Left lobe of liver (tissue), 2 donors: ENCODE measurements at places on chromosomes 7 and 10.

GRCh38 chr10:683448-684071 is 5.9 kb downstream of the DIP2C start:
- DNase-seq = no peak

GRCh38 chr7:44964831-44965440 is 13.9 kb downstream of the MYO1G start:
- DNase-seq = peak; percentile 38

GRCh38 chr7:90594751-90595317 is 1.3 kb upstream of the CDK14 start:
- DNase-seq = no peak

- DNase-seq = no peak
Measured at GRCh38 chr7:130821864-130822263, 87.9 kb upstream of the KLF14 start.

- no peak for DNase-seq
Measured at GRCh38 chr10:133559216-133559615, 6.2 kb downstream of the SYCE1 start.

DNA sequence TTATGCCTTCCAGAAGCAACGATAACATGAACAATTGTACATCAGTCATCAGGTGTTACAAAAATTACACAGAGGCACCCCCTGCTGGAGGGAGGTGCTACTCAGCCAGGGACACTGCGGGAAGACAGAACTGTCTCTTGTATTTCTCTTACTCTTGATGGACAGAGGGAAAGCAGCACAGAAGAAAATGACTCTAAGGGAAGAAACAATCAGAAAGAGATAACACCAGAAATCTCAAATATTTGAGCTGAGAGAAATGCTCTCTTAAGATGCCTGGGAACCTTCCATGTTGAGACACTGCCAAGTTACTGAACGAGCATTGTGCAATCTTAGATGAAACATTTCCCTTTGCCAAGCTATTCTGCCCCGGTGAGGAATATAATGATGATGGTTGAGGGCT is 227.6 kb upstream of the NPSR1 start:
- no peak for DNase-seq

GRCh38 chr10:13706175-13706574 is 119.4 kb downstream of the PRPF18 start:
- no peak for DNase-seq

GRCh38 chr7:36521911-36522310 is 132.2 kb downstream of the ANLN start:
- no peak for DNase-seq

DNA sequence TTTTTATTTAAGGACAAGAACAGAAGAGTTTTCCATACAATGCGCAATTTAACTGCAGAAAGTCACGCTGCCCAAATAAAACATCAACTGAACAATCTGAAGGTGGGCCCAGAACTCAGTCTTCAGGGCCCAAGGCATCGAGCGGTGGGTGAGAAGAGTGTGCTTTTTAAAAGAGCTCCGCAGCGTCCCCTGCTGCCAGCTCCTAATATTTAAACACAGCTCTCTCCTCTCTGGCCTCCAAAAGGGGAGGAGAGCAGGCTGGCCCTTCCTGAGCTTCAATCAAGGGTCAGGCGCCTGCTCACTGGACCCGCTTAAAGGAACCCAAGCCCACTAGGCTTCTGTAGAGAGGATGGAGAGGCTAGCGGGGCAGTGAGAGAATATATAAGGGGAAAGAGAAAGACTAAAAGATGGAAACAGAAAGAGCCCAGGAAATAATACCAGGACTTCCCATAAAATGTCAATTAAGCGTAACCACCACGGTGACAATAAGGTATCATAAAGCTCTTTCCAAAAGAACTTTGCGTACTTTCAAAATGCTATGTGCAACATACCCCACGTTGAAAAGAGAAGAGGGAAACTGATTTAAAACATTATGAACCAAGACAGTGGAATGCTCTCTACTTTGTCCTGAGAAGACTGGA is 2.8 kb downstream of the FAM53B start:
- DNase-seq = peak; percentile 81

- DNase-seq = no peak
Measured at GRCh38 chr10:106820579-106820978, 343.9 kb downstream of the SORCS1 start.

- no peak for DNase-seq
Measured at GRCh38 chr10:52491246-52491995, 177.3 kb downstream of the DKK1 start.

- DNase-seq = no peak
Measured at GRCh38 chr10:116783011-116783655, 40.8 kb upstream of the HSPA12A start.

DNA sequence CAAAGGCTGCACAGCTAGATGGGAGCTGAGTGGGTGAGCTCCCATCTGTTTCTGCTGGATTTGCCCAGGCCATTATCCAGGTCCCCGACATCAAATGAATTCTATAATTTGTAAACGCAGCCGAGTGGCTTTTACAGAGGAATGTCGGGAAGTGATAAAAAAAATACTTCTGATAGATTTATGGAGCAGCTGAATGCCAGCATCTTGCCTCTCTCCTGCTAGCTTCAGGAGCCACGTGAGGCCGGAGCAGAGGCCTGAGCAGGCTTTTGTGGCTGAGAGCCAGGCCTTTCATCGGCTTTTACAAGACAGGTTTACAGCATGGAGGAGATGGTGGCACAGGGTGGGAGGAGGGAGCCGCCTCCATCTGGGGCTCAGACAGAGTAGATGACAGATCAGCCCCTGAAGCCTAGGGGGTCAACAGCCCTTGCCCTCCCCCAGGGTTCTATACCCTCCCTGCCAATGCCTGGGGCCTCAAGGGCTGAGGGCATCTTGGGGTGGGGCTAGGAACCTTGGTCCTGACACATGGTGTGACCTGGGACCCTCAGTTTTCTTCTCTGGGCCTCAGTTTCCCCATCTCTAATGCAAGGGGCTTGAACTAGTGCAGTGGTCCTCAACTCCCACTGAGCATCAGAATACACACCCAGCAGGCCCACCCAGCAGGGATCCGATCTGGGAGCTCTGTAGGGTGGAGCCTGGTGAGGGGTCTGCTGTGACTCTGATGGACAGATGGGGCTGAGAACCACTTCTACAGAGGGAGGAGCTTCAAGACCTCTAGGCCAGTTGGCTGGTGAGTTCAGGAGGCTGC is 44.2 kb upstream of the PCBD1 start:
- DNase-seq = no peak

DNA sequence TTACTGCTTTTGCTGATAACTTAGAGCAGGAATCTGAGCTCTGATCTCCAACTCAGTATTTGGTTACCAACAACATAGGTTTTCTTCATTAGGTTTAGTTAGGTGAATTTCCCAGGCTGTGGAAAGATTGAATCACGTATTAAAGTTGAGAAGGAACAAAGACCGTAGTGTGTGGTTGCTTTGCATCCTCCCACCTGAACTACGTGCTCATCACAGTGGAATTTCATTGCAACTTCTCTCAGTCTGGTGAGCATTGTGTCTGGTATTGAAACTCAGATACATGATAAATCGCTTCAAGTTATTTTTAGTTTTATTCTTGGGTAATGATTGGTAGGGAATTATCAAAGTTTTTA is 139.4 kb upstream of the AKR1E2 start:
- DNase-seq = no peak

DNA sequence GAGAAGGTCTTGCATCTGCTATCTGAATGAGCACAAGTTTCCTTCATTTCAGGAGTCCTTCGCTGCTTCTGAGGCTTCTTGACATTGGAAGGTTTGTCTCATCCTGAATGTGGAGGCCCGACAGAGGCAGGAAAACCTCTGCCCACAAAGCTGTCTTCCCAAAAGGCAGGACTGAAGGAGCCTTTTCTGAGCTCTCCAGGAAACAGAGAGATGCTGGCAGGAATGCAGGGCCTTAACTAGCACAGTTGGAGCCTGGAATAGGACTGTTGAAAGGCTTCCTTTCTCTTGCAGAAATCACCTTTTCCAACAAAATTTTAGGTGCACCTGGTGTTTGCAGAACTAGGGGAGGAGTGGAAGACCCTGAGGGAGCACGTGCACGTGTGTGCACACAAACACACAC is 637.4 kb upstream of the MKI67 start:
- no peak for DNase-seq

GRCh38 chr7:53418834-53419482 is 383.5 kb downstream of the POM121L12 start:
- no peak for DNase-seq

DNA sequence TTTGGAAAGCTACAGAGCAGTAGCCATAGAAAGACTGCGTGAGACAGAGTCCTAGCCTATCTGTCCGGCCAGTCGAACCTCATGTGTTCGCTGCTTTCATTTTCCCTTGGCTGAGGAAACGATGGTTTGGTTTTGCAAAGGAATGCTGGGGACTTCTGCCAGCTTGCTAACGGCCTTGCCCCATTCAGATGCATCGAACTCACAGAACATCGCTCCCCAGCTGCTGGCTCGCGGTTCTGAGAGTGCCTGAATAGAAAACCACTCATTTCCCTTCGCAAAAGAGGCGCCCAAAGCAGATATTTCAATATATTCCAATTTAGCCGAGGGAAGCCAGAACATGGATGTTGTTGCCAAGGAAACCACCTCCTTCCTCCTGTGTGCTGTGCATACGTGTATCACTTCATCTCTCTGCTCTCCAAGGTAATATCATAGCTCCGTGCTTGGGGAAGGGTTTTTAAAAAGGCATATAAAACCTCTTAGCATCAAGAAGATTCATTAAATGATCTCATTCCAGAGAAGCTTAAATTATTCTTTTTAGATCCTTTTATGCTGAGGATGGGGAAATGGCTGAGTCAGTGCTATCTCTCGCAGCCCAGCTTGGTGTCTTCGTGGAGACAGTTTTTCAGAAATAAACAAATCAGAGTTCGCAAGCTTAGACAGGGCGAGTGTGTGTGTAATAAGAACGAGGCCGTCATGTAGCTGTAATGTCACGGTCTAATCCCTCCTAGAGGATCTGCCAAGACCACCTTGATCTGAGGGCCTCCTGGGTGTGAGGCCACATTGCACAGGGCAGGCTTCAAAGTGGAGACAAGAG is 215.2 kb downstream of the RPS24 start:
- no peak for DNase-seq

GRCh38 chr10:114963908-114964307 is 25.9 kb downstream of the TRUB1 start:
- no peak for DNase-seq

- no peak for DNase-seq
Measured at GRCh38 chr7:46220066-46220630, 299.1 kb upstream of the IGFBP3 start.

DNA sequence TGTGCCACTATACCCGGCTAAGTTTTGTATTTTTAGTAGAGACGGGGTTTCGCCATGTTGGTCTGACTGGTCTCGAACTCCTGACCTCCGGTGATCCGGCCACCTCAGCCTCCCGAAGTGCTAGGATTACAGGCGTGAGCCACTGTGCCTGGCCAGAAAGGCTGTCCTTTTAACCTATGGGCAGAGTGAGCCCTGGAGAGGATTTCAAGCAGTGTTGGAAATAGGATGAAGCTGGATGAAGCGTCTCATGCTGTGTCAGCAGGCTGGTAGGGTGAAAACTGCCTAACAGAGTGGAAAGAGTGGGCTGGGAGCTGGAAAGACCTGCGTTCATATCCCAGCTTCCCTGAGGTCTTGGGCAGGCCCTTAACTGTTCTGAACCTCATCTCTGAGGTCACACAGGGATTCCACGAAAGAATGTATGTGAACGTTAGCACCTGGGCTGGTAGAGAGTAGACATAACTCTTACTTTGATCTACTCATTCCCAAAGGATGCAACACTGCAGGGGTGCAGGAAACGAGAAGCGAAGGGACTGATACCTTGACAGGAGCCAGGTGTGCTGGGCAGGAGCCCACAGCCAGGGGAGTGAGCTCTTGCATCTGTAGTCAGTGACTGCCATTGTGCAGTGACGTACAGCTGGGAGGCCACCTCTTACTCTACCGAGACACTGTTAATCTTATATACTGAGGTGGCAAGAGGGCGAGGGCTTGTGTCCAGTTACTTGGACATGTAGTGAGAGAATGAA is 34.1 kb downstream of the WBP1L start:
- DNase-seq = no peak

- no peak for DNase-seq
Measured at GRCh38 chr7:368651-369475, 78.9 kb downstream of the FOXL3 start.

- no peak for DNase-seq
Measured at GRCh38 chr7:21192657-21193056, 235.2 kb upstream of the SP4 start.

- DNase-seq = no peak
Measured at GRCh38 chr10:22803261-22803885, 89.0 kb upstream of the PIP4K2A start.

GRCh38 chr7:144565586-144565985 is 162.1 kb upstream of the NOBOX start:
- no peak for DNase-seq

DNA sequence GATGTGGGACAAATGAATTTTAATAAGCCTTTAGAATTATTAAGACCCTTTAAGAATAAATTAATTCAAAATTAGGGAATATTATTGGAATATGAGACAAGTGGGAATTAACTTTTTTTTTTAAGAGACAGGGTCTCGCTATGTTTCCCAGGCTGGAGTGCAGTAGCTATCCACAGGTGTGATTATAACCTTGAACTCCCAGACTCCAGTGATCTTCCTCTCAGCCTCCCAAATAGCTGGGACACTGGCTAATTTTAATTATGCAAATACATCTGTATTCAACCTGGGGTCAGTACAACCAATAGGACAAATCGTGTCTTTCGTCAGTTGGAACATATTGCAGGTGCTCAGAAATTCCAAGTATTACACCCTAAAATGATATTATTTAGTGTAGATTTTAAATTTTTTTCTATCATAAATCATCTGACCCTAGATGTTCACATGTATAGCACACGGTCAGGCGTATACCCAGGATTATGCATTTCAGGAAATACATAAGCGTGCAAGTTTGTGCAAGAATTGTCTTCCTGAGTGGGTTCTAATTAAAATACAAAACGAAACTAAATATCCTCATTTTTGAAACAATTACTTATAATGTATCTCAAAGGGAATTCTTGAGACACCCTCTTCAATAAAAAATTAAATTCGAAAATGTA is 1.2 kb downstream of the NT5C3A start:
- DNase-seq = no peak

DNA sequence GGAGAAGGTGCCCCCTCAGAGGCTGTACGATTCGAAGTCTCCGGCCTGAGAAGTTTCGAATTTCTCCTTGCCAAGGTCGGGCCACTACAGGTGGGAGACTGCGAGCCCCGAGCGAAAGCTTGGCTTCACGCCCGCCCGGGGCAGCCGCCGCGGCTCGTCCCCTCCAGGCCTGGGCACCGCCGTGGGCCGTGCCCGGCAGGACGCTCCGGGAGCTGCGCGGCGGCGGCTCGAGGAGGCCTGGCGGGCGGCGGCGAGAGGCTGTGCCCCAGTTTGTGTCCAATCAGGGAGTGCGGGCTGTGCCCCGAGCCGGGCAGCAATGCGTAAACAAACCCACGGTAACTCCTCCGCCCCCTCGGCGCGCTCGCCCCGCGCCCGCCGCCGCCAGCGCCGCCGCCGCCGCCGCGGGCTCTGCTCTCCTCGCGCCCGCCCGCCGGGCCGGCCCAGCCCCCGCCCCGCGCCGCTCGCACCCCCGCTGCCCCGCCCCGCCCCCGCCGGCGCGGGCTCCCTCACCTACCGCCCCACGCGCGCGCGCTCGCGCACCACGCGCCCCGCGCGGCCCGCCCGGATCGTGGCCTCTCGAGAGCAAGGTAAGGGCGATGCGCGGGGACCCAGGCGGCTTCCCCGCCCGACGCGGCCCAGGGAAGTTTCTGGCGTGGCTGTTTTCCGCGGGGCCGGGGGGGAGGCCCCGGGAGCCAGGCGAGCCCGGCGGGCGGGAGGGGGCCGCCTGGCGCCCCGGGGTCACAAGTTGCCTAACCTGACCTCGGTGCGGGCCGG is 57.8 kb upstream of the PCGF5 start:
- DNase-seq = peak; percentile 93

GRCh38 chr7:78473021-78473420 is 674.4 kb downstream of the PHTF2 start:
- DNase-seq = no peak

- DNase-seq = no peak
Measured at GRCh38 chr7:88200789-88201188, 19.0 kb downstream of the SRI start.
